HT1080 (cell line): ENCODE measurements at places on chromosomes 5 and 9.

DNA sequence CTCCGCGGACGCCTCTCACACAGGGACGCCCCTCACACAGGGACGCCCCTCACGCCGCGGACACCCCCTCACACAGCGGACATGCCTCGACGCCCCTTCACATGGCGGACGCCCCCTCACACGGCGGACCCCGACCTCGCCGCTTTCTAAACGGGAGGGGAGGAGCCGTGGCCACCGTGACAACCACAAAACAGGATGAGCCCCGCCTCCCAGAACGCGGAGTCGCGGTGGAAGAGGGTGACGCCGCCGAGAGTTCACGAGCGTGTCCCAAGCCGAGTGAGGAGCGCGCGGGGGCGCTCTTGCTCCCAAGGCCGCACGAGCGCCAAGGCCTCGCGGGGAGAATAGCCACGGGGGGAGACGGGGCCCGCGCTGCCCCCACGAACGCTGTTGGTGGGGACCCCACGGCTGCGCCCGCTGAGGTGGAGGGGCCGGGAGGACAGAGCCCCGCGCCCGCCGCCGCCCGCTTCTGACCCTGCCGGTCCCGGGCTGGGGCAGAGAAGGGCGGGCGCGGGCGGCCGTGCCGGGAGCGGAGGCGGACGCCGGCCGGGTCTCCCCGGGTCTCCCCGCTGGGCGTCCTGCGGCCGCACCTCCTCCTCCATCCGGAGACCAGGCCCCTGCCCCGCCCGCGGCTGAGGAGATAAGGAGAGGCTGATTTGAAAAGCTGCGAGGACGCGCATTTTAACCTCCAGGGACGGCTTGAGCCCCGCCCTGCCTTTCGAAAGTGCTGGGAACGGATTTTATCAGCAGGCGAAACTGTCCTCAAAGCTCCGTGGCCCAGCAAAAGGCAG lies 3.9 kb upstream of the NKD2 start:
- DNase-seq, result no peak

DNA sequence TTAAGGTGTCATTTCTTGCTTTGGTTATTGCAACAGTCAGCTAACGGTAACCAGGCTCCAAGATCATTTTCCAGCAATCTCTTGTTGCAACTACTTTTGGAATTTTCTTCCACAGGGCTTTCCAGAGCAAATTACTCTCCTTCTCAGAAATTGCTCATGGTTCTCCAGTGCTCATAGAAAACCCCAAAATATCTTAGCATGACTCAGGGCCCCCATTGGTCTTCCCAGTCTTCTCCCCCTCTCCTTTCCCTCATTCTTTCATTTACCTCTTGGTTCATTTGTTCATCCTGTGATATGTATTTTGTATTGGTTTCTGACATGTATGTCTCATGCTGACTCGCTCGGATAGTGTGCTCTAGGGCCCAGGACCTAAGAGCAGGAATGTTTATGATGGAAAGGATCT lies 35.6 kb downstream of the WWC1 start:
- DNase-seq, result peak; percentile 27

DNA sequence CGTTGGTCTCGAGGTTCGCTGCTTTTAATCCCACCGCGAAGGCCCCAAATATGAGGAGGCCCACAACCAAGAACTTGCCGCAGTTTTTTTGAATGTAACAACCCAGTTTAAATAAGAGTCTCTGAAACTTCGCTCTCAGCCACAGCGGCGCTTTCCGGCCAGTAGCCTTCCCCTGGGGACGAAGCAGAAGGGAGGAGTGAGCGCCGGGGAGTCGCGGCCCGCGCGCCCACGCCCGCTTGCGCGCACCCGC lies 10.4 kb downstream of the PTCH1 start:
- DNase-seq, result peak; percentile 14

- DNase-seq, result no peak
Observed at GRCh38 chr5:6378766-6379103, 388 bp upstream of the MED10 start.

- DNase-seq, result peak; percentile 23
Observed at GRCh38 chr5:59034498-59035186, 451.8 kb downstream of the RAB3C start.

GRCh38 chr9:113410207-113410864 lies at the start of the genes C9orf43 and POLE3:
TSS of gene C9orf43 (plus strand) at chr9:113410747. CDS start at chr9:113413494, 2,747 bp downstream.
TSS of gene POLE3 (minus strand) at chr9:113410675. CDS start at chr9:113410293, 382 bp downstream.
- DNase-seq, result peak; percentile 95

DNA sequence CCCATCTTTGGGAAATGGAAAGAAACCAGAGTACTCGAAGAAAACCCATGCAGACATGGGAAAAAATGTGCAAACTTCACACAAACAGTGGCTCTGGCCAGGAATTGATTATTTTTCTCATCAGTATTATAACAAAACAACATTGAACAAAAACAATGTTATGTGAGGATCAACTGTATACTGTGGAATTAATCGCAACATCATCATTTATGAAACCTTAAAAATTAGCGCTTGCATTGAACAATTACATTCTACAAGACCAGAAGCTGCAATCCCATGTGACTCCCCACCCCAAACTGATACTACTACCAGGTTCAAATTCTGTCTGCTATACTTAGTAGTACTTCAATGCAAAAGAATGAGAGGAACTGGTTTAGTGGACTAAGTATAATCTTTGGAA lies 390.7 kb upstream of the PIK3R1 start:
- no peak for DNase-seq

DNA sequence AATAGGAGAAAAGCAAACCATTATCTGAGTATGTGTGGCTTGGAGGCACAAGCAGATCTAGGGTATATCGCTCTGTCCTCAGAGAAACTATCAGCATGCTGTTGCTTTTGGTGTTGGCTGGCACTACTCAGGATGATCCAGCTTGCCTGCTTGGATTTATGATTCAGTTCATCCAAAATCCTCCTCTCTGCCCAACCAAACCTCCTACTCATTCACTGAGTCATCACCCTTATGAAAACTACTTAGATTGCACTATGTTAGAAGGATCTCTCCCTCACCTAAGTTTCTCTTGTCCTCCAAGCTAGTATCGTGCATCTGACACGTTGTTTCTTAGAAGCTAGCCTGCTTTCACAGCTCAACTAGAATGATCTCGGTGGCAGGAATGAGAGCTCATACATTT lies 14.2 kb upstream of the ZBED3 start:
- peak; percentile 84 for DNase-seq

DNA sequence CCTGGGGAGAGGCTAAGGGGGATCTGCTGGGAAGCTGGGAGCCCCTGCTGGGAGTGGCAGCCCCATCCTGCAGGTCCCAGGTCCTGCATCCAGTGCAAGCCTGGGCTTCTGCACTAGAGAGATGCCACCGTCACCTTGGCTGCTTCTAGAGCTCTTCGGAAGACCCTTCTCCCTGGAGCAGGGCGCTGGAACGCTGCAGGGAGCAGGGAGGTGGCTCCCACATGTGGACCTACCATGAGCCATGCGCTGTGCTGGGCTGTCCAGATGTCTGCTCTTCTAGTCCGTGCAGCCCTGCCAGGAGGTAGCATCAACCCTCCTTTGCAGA lies 90.9 kb upstream of the PHYKPL start:
- no peak for DNase-seq

- peak; percentile 24 for DNase-seq
Observed at GRCh38 chr5:123344816-123345426, 78.3 kb downstream of the CEP120 start.

DNA sequence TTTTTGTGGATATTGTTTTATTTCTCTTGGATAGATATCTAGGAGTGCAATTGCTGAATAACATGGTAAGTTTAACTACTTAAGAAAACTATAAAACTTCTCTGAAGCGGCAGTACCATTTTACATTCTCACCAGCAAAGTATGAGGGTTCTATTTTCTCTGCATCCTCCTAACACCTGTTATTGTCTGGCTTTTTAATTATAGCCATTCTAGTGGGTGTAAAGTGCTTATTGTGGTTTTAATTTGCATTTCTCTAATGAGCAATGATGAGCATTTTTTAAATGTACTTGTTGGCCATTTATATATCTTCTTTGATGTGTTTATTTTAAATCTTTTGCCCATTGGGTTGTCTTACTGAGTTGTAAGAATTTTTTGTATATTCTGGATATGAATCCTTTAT lies 28.7 kb downstream of the SMIM32 start:
- no peak for DNase-seq

GRCh38 chr9:101510459-101510858 lies 23.2 kb upstream of the RNF20 start:
- no peak for DNase-seq

DNA sequence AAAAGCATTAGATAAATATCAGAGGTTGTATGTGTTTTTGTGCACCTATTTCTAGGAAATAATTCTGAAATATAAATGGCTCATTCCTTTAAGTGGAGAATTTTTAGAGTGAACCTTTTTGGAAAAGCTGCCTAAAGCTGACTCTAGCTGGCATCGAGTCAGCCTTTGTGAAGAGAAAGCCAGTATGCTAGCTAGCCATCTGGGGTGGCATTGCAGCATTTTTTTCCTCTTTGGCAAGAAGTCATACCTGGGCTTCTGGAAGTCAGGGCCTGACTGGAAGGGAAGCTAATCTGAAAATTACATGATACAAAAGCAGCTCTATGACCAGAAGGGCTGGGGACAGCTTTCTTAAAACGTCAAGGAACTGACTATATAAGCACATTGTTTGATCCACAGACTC lies 19.7 kb downstream of the ANP32B start:
- DNase-seq, result no peak

DNA sequence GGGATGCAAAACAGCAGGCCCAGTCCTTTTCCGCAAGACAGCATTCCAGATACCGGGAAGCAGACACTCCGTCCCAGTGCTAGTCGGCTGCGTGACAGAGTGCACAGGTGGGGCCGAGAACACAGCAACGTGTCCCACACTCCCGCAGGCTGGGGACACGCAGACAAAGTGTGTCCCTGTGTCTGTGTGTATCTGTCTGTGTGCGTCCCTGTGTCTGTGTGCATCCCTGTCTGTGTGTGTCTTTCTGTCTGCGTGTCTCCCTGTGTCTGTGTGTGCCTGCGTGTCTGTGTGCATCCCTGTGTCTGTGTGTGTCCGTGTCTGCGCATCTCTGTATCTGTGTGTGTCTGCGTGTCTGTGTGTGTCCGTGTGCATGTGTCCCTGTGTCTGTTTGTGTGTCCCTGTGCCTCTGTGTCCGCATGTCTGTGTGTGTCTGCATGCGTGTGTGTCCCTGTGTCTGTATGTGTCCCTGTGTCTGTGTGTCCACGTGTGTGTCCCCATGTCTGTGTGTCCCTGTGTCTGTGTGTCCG lies 137.0 kb downstream of the MRPL36 start:
- no peak for DNase-seq

DNA sequence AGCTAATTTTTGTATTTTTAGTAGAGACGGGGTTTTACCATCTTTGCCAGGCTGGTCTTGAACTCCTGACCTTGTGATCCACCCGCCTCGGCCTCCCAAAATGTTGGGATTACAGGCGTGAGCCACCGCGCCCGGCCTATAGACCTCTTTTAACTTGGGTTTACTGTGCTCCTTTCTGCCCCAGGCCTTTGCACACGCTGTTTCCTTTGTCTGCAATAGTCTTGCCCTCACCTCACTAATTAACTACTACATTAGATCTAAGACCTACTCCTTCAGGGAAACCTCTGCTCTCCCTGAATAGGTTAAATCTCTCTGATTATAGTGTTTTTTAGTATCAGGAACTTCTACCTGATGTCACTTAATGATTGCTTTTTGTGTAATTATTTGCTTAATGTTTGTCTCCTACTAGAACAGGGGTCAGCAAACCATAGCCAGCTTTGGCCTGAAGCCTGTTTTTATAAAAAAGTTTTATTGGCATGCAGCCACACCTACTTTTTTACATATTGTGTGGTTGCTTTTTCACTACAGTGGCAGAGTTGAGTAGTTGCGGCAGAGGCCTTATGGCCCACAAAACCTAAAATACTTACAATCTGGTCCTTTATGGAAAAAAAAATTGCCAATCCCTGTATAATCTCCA lies 31.2 kb upstream of the TLE1 start:
- DNase-seq, result no peak

DNA sequence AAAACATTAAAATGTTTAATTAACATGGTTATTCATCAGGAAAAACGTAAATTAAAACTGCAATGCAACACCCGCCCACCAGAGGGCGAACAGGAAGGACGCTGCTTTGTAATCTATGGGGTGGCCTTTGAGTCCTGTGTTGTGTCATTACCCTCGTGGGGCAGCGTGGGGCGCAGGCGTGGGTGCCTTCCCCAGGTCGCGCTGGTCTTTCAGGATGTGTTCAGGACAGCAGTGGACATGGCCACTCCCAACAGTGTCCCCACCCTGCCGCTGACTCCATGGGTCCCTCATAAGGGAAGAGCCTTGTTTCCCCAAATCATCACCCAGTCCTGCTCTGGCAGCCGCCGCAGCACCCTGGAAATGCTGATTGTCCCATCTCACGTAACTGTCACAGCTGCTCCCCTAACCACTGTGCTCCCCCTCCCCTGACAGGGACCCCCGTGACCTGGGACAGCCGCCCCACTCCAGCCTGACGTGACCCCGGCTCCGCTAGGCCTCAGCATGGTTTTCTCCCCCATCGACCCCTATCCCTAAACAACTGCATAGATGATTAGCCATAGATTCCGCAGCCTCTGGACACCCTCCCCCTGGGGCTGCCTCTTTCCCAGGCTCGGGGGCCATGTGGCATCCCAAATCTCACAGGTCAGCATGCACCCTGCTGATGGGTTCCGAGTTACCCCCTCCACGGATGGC lies 36.4 kb downstream of the GLT6D1 start:
- no peak for DNase-seq

GRCh38 chr5:116456036-116456435 lies 118.6 kb downstream of the SEMA6A start:
- DNase-seq, result no peak

DNA sequence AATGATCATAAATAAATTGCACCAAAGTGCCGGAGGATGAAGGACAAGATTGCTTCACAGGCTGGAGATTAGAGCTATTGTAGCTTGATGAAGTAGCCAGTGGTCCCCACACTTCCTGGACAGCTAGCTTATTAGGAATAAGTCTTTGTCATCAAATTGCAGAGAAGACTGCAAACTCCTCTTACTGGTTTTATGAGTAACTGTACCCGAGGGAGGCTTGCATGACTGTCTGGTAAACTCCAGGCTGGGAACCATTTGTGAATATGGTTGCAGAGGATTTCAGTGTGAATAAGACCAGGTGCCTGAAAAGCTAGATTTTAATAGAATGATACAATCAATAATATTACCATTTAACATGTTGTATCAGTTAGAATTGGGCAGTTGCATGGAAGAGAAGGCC lies 36.5 kb upstream of the SEMA5A start:
- DNase-seq, result no peak

DNA sequence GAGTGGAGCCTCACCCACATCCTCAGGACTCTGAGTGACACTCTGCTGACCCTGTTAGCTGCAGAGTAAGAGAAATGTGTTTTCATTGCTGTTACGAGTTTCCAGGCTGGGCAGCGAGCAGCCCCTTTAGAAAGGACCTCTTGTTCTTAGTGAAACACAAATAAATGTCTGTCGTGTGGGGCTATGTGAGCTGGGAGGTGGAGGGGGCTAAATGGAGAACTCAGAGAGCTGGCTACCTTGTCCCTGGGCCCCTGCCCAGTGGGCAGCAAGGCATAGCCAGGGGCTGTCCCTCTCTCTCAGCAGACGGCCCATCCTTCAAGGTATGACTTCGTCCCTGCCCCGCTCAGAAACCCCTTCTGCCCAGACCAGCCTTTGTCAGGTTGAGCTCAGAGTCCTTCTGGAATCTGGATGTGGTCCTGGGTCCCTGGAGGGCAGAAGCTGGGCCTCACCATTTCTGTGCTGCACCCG lies 10.2 kb downstream of the DCANP1 start:
- DNase-seq, result no peak

- DNase-seq, result no peak
Observed at GRCh38 chr5:84213212-84213611, 171.5 kb downstream of the EDIL3 start.
